Substantia nigra (tissue), 51 donors: ENCODE measurements at places on chromosomes 3 and 15.

DNA sequence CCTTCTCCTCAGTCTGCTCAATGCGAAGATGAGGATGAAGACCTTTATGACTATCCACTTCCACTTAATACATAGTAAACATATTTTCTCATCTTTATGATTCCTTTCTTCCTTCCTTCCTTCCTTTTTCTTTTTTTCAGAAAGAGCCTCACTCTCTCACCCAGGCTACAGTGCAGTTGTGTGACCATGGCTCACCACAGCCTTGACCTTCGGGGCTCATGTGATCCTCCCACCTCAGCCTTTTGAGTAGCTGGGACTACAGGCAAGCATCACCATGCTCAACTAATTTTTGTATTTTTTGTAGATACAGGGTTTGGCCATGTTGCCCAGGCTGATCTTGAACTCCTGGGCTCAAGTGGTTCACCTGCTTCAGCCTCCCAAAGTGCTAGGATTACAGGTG, 52.0 kb upstream of the RAP2B start:
- no peak for DNase-seq

- no peak for DNase-seq
These were observed 153.1 kb downstream of the GMNC start for GRCh38 chr3:190709351-190709773.

DNA sequence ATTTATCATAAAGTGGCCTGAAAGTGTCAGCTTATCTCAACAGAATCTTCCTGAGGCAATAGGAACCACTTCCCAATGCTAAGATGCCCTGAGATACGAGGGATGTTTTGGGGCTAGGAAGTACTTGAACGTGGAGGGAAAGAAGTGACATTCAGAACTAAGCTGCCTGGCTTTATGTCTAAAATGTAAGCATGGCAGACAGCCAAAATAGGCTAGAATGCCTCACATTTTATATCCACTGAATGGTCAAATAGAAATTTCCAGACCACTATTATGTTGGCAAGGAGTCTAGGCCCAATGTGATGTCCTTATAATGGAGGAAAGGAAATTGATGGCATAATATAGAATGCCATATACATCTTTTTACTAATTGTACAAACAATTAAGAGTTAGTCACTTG, 154.9 kb downstream of the PEX5L start:
- DNase-seq: no peak

DNA sequence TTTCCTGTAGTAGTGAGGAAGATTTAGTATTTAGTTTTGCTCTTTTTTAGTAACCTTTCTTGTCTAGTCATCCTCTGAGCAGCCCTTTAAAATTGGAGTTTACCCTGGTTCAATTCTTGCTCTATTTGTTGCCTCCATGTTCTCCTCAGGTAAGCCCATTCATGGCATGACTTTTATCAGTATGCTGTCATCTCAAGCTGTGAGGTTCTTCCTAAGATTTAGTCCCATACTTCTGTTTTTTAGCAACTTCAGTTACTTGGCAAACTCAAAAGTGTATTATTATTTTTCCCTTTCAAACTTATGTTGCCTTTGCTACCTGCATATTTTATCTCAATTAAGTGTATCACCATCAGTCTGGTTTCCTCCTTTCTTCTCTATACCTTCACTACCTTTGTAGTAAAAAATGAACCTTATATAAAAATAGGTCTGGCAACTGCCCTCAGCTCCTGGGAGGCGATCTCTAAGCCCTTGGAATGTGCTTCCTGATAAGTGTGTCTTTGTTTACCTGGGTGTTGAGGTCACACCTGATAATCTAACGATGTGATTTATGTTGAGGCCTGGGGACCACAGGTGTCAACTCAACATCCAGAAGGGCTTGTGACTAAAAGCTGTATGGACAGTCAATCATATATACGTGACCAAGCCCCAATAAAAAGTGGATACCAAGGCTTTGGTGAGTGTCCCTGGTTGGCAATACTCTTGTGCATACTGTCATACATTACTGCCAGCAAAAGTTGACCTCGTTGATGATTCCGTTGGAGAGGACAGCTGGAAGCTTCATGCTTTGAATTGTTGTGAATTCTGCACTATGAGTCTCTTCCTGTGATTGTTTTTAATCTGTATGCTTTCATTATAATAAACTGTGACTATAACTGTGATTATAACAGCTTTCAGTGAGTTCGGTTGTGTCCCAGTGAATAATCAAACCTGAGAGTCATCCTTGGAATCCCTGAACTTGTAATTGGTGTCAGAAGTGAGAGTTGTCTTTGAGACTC, 3.9 kb downstream of the NSUN3 start:
- no peak for DNase-seq

GRCh38 chr3:184639351-184639750, 72.5 kb downstream of the MAGEF1 start:
- DNase-seq: no peak

GRCh38 chr3:66465587-66465986, 35.2 kb downstream of the LRIG1 start:
- DNase-seq: no peak

- DNase-seq: no peak
These were observed 82.7 kb upstream of the SLC6A6 start for GRCh38 chr3:14319654-14320182.

- no peak for DNase-seq
These were observed 2.1 kb upstream of the PTPRG start for GRCh38 chr3:61559136-61559731.

DNA sequence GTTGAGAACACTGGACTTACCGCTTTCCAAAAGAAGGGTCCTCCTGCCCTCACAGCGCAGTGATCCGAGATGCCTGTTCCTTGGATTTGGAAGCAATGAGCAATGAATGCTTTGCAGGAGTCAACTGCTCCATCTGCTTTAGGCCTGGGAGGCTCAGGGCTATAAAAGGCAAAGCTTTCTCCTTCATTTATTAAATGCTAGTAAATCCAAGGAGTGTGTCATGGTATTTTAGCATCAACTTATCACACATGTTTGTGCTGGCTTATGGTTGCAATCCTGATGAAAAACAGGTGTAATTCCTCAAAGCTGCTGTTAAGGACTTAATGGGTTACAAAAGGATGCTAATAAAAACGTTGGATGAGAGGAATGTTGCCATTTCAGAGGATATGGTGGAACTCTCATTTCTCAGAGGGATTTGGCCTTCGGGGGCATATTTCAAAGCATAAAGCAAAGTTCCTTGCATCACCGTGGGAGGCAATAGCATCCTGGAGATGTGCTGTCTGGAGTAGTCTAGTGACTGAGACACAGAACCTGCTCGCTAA, 158.5 kb upstream of the TPM1 start:
- no peak for DNase-seq

- DNase-seq: no peak
These were observed 597 bp downstream of the AGTR1 start for GRCh38 chr3:148698190-148698810.

GRCh38 chr3:178827285-178827856, 244.2 kb downstream of the ZMAT3 start:
- DNase-seq: no peak

DNA sequence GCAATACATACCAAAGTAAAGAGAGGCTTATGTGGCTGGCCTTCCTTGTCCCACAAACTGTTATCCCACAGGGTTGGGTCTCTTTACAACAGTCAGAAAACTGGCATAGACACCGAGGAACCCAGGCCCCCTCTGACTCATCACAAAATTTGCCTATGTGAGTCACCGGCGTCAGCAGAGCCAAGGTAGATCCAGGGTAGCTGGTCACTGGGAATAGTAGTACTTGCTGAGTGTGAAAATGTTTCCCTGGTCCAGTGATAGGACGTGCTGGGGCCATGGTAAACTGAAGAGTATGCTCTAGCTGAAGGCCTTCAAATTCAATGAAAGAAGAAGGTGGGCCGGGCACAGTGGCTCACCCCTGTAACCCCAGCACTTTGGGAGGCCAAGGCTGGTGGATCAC, 27.1 kb upstream of the SKIL start:
- DNase-seq: no peak

DNA sequence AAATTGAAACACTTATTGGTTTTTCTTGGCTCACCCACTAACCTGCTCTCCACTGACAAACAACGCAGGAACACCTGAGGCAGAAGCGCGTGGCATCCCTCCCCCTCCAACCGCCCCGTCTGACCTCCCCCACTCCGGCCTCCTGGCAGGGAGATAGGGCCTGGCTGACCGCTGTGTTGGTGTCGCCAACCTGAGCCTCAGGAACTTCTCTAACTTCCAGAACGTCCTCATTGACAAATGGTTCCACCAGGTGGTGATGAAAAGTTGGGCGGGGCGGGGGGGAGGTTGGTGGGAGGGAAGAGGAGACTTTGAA, 22.8 kb downstream of the IL17RD start:
- DNase-seq: no peak

GRCh38 chr3:152825566-152825965, 9.4 kb upstream of the P2RY1 start:
- DNase-seq: no peak

DNA sequence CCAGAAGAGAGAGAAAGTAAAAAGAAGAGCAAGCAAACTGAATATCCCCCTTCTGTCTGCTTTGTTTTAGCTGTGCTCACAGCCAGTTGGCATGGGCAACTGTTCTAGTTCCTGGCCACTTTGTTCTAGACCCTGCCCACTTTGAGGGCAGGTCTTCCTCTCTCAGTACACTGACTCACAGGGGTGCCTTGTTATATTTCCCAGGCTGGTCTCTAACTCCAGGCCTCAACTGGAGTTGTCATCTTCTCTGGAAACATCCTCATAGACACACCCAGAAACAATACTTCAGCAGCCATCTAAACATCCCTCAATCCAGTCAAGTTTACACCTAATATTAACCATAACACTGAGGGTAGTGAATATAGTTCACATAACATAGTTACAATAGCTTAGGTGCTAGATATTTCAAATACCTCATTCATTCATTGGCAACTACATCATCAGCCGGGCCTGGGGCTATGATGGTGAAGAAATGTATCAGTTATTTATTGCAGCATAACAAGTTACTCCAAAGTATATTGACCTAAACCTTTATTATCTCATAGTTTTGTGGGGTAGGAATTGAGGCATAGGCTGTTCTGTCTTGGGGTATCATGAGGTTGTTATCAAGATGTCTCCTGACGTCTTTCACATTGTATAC, 106.0 kb downstream of the UBE2E2 start:
- DNase-seq: no peak

DNA sequence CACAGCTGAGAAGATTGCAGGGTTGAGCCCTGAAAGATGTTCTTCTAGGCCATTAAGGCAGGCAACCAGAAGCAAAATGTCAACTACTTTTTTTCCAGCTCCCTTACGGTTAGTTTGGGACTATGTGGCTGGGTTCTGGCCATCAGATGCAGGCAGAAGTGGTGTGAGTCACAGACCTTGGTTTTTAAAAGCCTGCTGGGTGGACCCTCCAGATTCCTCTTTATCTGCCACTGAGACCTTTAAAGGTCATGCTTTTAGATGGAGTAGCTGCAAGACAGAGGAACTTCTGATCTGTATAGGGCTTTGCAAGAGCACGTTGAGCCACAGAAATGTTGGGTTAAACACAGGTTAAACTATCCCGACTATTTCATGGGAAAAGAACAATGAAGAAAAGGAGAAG, 102.9 kb downstream of the CHST2 start:
- DNase-seq: no peak

- no peak for DNase-seq
These were observed 141.8 kb upstream of the NECTIN3 start for GRCh38 chr3:110929816-110930215.

DNA sequence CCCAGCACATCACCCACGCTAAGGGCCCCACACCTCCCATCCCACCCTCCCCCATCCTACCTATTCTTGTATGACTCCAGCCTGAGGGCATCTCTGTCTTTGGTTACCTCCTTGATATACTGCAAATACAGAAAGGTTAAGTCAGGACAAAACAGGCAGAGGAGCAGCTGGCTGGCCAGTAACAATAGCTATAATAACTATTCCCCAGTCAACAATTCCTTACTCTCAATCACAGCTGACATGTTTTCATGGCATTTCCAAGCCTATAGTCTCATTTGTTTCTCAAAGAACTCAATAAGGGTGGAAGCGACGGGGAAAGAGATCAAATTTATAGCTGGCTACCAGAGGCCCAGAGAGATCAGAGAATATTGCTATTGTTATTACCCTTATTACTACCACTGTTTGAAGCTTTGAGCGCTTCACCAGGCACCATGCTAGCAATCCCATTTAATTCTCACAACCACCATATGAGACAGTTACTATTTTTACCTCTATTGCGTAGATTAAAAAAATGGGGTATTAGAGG, 93.0 kb upstream of the C2CD4B start:
- no peak for DNase-seq

- DNase-seq: no peak
These were observed 270.9 kb upstream of the NSMCE3 start for GRCh38 chr15:29540479-29540878.

DNA sequence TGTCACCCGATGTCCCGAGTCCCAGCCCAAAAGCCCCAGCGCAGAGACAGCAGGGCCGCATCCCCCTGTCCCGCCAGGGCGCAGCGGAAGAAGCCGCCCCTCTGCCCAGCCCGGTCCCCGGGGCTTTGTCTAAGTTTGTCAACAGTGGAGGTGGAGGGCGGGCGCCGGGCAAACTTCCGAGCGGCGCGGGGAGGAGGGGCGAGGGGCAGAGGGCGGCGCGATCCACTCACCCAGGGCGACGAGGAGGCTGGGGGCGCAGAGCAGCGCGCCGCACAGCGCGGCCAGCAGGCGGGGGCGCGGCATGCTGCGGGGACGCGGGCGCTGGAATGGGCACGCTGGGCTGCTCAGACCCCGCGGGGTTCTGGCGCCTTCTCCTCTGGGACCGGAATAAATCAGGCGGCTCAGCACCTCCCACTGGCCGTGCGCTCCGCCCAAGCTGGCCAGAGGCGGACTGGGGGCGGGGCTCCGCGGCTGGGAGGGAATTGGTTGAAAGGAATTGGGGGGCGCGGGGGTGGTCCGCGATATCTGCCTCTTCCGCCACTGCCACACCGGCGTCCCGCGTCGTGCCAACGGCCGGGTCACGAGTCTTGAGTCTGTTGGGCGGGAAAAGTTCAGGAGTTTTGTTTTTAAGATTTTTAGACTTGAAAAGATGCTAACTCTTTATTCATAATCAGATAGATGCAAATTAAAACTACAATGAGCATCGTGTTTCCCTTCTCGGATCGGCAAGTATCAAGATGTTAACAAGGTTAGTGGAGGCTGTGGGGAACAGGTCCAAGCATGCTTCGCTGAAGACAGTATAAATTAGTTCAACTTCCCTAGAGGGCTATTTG, at the start of gene MFGE8:
MFGE8 (minus strand) TSS at position 363 of the 833 bp plus-strand sequence; CDS start at position 303, 60 bp downstream.
- peak; percentile 70 for DNase-seq

GRCh38 chr15:32908872-32909271, 191.1 kb downstream of the GREM1 start:
- no peak for DNase-seq
